ENCODE measurements at places on chromosomes 11 and 22.
A peak's percentile ranks its signal among the peaks of the same experiment; 100 is the strongest.

GRCh38 chr22:21951931-21952465 is 650 bp downstream of the PPM1F start:
- peak; percentile 41 for DNase-seq

- DNase-seq = no peak
Measured at GRCh38 chr11:73237471-73238290, 19.6 kb downstream of the P2RY2 start.

- DNase-seq = no peak
Measured at GRCh38 chr22:25197340-25197739, 2.3 kb upstream of the CRYBB3 start.

GRCh38 chr22:29145321-29146072 is 60.2 kb upstream of the EMID1 start:
- DNase-seq = no peak

- no peak for DNase-seq
Measured at GRCh38 chr11:13993096-13993765, 30.7 kb downstream of the SPON1 start.

GRCh38 chr22:50271519-50271970 is 1.4 kb upstream of the MAPK11 start:
- DNase-seq = peak; percentile 67

DNA sequence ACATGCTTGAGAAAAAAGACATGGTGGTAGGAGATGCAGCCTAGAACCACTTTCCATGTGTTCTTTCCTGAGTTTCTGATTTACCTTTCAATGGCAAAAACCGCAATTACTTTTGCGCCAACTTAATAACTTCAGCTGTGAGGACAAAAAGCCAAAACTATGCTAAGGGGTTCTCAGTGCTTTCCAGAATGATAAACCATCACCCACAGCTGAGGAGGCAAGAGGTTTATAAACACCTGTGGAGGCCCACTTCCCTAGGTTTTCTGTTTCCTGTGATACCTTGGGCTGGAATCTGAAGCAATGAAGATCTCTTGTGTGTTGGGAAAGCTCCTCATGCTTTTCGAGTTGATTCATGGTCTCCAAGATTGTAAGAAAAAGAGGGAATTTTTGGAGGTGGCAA is at the start of gene OOSP4A:
TSS of gene OOSP4A (plus strand) at position 301 of the 400 bp plus-strand sequence. CDS start at position 301, 0 bp downstream.
- DNase-seq = no peak

DNA sequence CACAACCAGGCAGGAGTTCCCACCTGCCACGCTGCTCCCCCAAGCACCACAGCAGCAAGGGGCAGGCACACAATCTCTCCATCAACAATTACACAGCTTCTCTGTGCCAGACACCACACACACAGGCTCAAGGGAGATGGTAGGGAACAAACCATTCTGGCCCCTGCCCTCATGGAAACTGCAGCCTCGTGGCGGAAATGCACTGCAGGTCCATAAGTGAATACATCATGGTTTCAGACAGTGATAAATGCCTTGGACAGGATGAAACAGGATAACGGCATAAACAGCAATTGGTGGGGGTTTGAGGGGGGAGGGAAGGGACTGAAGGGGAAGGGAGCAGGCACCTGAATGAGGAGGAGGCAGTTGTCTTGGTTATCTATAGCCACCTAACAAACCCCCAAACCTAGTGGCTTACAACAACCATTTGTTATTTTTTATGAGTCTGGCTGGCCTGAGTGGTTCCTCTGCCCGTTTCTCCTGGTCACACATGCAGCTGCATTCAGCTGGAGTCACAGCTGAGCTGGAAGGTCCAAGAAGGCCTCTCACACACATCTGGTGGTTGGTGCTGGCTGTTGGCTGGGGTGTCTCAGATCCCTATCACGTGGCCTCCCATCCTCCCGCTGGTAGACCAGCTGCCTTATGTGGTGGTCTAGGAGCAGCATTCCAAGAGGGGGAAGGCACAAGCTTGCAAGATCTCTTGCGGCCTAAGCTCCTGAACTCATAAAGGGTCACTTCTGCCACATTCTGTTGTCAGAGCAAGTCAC is 15.0 kb upstream of the YWHAH start:
- DNase-seq = no peak

DNA sequence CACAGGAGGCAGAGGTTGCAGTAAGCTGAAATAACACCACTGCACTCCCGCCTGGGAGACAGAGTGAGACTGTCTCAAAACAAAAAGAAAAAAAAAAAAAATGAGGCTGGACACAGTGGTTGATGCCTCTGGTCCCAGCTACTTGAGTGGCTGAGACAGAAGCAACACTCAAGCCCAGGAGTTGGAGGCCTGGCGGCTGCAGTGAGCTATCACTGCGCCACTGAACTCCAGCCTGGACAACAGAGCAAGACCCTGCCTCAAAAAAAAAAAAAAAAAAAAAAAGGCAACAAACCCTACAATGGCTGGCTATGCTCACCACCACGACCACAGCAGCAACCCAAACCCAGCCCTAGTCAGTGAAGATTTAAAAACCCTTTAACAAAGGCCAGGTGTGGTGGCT is 8.2 kb downstream of the NAP1L4 start:
- no peak for DNase-seq

DNA sequence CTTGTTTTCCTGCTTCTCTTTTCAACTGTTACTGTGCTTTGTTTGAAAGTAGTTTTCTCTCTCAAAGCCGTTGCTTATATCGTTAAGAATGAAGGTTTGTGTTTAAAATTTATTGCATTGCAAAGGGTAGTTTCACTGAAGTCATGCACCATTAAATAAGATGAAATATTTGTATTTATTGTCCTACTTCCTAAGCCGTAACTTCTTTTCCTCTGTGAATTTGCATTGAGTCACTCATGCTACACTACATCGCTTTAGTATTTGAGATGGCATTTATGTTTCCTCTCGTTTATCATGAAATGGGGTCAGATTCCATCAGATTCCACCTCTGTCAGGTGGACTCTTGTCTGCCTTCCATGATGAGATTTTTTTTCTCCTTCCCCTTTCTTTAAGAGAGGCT is 65.8 kb upstream of the RASSF10 start:
- no peak for DNase-seq
